Glomerular endothelial cell (primary cell): ENCODE measurements at places on chromosomes 12 and 14. TPM values are rescaled to one million over a fixed set of nuclear protein-coding genes. Genes with fewer than 3 reads are reported as not detected.

FOXM1 gene
- 7.3 and 17.6 TPM in 2 replicates for total RNA-seq

INSM2 gene
- total RNA-seq = not detected in 2 replicates

MSRB3 gene
- 23.0 and 35.3 TPM in 2 replicates for total RNA-seq

AREL1 gene
- total RNA-seq = 27.9 and 44.4 TPM in 2 replicates

CDH24 gene
- 8.9 and 11.9 TPM in 2 replicates for total RNA-seq

HIP1R gene
- total RNA-seq = 85.1 and 143 TPM in 2 replicates

OVCH1 gene
- total RNA-seq = not detected in 2 replicates

KRT73 gene
- total RNA-seq = not detected in 2 replicates

ACSM4 gene
- total RNA-seq = not detected in 2 replicates

CPM gene
- total RNA-seq = 2.0 and 4.4 TPM in 2 replicates

MOAP1 gene
- 18.4 and 19.5 TPM in 2 replicates for total RNA-seq

DNA sequence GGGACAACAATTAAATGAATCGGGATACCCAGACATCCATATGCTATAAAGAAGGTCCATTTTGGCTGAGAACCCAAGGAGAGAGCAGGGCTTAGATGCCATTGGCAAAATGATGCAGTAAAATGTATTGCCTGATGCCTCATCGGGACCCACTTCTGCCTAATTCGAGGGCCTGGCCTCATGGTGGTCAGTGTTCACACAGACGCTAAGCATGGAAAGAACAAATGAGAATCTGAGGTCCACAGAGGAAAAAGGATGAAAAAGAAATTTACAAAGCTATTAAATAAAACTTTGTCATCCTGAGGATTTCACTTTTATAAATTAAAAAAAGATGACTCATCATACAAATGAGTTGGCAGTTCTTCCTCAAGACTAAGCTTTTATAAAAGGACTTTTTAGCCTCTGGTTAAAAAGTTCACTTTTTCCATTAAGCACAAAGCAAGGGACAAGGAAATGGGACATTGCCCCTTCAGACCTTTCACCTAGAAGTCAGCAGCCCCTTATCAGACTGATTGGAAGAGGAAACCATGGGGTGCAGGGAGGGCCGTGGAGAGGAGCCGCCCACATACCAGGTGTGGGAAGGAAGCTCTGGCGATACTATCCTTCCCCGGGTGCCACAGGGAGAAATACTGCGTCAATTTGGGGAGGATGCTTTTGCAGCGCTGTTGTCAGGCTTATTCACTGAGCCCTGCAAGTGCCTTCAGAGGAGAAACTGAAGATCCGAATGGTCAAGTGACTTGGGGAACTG, 176.0 kb downstream of the EGLN3 start:
- no peak for DNase-seq

GRCh38 chr14:100341301-100342031, 18.3 kb downstream of the SLC25A47 start:
- DNase-seq = peak; percentile 64

DNA sequence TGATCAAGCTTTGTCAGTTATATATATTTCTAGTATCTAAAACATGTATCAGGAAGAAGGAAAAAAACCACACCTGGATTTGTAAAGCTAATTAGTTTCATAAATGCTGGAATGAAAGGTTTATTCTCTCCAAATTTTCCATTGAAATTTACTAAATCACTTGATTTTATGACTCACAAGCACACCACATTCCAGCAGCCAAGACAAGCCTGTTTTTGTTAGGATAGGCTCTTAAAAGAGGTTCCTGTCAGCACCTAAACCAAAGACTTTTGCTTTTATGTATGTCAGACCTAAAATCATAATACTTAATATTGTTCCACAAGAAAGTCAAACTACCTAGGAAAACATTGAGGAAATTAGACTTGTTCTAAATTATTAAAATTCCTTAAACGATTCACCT, 85.3 kb upstream of the PAWR start:
- no peak for DNase-seq

GRCh38 chr12:401235-402028, at the start of gene CCDC77:
CCDC77 (plus strand) TSS chr12:401644; CDS start chr12:409384, 7,740 bp downstream.
- DNase-seq = peak; percentile 82

GRCh38 chr14:104395276-104395675, 184.3 kb upstream of the C14orf180 start:
- no peak for DNase-seq

GRCh38 chr14:88195676-88196075, 127.4 kb downstream of the KCNK10 start:
- DNase-seq = no peak

DNA sequence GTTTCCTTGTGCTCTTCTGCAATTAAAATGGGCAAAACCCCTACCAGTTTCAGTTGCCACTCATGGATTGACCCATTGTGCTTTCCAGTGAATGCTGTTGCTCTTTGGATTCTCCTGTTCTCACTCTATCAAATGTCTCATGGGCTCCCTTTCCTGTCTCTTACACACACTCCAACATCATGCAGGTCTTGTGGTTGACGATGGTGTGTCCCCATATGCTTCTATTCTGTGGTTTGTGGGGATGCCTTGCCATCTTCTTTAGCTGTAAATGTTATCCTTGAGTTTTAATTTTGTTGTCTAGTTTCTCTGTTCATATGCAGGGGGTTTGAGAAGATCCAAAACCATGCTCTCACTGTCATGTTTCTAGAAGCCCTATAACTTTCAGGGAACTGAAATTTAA, 31.9 kb upstream of the FBXO34 start:
- no peak for DNase-seq

DNA sequence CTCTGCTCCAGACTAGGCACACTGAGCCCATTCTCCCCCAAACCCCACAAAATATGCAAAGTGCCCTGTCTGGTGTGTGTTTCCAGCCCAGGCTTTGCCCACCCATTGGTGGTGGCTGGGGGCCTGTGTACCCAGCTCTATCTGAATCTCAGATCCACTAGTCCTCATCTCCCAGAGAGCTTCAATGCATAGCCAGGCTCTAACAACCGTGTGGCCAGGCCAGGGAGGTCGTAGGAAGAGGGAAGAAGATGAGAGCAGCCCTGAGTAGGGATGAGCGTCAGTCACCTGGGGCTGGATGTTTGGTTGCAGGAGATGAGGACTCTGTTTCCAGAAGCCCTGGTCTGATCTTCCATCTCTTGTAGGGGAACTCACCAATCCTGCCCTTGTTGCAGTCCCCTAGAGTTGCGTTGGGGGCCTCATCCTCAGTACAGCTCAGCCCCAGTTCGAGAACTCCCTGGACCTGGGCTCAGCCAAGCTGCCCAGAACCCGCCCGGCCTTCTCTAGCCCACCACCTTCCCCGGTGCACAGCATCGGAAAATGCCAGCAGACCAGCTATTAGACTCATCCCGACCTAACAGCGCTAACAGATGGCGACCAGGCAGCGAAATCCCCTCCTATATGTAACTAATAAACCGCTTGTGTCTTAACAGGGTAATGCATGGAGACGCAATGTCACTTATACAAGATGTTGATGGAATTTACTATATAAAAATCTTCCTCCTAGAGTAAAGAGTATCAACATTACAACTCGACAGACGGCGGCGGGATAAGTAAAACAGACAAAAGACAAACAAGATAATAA, 3.2 kb upstream of the LHX5 start:
- no peak for DNase-seq

GRCh38 chr12:104701756-104702155, 245.0 kb downstream of the CHST11 start:
- no peak for DNase-seq

GRCh38 chr12:63250486-63250885, 99.5 kb upstream of the AVPR1A start:
- no peak for DNase-seq

- no peak for DNase-seq
Observed at GRCh38 chr12:11797317-11797913, 147.9 kb downstream of the ETV6 start.

DNA sequence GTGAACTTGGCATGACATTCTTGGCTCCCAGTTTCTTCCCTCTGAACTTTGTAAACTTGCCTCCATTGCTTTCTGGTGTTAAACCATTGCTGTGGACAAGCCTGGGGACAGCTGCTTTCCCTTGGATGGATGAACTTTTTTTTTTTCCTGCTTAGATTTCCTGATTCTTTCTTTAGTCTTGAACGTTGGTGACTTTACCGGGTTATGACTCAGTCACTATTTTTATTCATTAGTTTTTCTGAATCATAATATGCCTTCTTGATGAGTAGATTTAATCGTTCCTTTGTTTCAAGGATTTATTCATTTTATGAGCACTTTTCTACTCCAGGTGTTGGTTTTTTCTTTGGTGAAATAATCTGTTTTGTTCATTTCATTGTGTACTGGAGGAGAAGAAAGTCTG, 155.0 kb upstream of the RTL1 start:
- DNase-seq = peak; percentile 23

DNA sequence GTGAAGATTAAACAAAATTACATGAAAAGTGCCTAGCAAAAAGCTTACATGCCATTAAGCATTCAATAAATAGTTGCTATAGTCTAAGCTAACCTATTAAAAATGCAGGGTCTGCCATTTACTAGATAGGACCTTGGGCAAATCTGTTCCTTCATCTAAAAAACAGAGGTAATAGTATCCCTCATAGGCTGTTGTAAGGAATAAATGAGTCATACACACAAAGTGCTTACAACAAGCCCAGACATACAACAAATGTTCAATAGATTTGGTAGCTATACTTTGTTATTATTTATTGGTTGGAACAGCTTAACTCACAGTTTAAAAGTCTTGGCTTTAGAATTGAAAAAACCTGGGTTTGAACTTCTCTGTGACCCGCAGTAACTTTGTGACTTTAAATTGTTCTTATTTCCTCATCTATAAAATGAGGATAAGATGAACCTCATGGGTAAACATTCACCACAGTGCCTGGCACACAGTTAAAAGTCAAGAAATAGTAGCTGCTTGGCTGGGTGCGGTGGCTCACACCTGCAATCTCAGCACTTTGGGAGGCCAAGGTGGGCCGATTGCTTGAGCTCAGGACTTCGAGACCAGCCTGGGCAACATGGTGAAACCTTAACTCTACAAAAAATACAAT, 24.7 kb downstream of the HEATR5A start:
- DNase-seq = no peak

- DNase-seq = no peak
Observed at GRCh38 chr12:101200824-101201223, 9.2 kb downstream of the SLC5A8 start.

DNA sequence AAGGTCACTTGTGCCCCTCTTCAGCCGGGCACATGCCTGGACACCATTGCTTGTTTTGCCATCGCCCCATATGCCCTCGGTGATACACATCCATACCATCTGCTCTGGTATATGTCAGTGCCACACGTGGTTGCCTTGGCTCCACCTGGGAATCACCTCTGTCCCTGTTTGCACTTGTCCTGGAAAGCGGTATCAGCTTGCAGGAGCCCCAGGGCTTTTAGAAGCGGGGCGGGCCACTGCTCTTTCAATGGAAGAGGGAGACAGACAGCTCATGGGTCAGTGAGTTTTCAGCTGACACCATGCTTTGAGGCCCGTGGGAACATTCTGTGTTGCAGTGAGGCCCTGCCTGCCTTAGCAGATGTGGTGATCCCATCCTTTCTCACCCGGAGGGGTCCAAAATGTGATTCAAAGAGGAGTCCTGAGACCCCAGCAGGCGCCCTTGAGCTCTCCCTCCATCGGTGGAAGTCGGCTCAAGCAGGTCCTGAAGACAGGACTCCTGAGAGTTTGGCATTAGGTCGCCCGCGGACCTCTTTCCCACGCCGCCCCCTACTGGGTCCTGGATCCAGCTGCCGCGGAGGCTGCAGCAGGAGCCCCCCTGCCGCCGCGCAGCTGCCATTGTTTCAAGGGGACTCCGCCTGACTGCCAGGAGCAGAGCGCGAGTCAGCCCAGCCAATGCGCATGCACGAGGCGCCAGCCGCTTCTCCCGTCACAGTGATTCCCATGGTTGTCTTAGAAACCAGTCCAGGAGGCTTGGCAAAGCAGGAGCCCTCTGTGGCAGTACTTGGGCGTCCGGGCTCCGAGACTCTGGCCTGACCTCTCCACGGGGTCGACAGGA, 773.2 kb upstream of the ALG10B start:
- no peak for DNase-seq

GRCh38 chr14:93490001-93490400, 59.3 kb downstream of the UNC79 start:
- no peak for DNase-seq
